Activated T-cell treated with anti-CD3 and anti-CD28 coated beads for 1 hour (primary cell): ENCODE measurements at places on chromosomes 16 and 17.

DNA sequence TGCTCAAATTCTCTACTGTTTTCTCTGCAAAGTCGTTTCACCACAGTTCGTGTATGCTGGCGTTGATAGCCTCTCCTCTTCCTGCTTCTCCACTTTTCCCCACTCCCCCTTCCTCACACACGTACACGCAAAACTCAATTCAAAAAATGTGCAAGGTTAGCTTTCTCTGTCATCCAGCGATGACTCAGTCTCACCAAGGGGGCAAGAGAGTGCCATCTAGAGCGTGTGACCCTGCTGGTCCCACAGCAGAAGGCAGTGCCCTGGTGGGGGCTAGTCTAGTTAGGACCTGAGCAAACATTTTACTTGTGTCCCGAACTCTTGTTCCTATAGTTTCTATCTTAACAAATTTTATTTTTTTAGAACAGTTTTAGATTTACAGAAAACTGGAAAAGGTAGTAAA, 121.2 kb upstream of the CHMP6 start:
- no peak for DNase-seq

DNA sequence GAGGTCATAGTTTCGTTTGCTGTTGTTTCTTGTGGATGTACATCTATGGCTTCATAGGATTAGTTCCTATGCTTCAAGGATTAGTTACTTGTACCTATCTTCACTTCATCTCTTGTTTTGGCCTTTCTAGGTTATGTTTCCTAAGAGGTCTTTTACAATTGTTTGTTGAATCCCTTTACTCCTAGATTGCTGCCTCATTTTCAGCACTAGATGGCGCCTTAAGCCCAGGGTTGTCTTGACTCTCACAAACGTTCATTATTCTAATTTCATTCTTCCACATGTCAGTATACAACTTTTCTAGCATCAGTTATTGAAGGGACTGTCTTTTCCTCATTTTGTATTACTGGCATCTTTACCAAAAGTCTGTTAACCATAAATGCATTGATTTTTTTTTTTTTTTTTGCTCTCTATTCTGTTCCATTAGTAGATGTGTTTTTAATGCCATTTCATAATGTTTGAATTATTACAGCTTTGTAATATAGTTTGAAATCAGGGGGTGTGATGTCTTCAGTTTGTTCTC, 45.0 kb upstream of the NACA2 start:
- peak; percentile 30 for DNase-seq

DNA sequence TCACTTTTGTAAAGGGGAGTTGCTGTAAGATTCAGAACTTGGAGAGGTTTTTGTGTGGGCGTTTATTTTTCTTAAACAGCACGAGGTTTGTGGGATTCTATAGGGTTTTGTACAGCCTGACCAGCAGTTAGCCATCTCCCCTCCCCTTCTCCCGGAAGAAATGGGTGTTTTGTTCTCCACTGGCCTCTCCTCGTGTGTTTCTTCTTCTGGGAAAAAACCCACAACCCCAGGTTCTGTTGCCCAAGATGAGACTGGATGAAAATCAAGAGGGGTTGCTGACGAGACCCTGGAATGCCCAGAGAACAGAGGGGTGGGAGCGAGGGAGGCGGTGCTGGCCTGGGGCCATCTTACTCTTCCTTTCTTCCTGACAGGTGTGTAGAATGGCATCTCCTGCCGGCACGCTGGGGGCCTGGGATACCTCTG, 186.1 kb downstream of the MSI2 start:
- no peak for DNase-seq

- no peak for DNase-seq
Measured at GRCh38 chr16:89786474-89787364, 29.7 kb downstream of the FANCA start.

DNA sequence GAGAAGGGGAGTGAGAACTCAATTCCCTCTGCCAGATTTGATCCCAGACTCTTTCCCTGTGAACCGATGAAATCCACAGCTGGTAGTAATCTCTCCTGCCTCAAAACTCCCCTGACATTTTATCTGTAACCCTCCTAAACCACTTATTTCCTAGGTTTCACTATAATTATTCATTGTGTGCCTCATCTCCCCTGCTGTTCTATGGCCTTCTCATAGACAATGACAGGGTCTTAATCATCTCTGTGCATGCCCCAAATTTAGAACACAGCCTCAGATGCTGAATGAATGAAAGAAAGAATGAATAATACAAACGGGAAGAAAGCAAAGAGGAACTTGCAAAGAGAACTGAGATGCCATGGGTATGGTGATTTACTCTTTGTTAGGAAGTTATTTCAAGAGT, 451.1 kb downstream of the HS3ST3B1 start:
- DNase-seq, result no peak

- DNase-seq, result no peak
Measured at GRCh38 chr17:71260366-71260940, 860.4 kb upstream of the SOX9 start.

DNA sequence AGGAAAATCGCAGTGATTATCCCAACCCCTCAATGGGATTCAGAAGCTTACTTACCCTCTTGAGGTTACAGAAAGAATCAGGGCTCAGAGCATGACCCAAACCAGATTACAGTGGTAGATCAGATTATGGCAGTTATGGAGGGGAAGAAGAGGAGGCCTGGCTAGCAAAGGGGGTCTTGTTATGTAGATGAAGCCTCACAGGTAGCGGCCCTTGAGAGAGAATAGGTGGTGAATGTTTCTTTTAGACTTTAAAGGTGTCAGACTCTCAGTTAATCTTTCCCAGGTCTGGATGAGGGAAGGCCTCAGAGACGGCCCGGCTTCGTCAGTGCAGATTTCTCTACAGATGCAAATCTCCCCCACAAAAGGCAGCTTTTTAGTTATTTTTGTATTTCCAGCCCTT, 15.6 kb downstream of the RNF112 start:
- DNase-seq, result no peak

GRCh38 chr17:5986644-5987043, 83.5 kb upstream of the WSCD1 start:
- no peak for DNase-seq

DNA sequence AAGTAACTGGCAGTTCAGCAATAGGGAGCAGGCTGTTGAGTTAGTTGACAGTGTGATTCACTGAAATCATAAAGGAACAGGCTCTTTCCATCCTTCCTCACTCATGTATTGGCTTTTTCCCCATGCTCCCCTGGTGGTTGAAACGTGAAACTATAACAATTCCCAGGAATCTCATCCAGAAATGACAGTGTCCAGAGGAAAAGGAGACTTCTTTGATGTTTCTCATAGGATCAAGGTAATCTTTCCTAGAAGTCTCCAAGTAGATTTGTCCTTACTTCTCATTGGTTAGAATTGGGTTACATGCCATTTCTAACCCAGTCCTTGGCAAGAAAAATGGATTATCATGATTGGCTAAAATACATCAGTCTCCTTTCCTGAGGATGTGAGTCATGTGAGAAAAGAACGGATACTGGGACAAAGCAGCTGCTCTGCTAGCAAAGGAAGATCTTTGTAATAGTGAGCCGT, 14.4 kb downstream of the TTC19 start:
- DNase-seq, result no peak

- DNase-seq, result peak; percentile 71
Measured at GRCh38 chr17:18182978-18183333, 672 bp upstream of the ALKBH5 start.

GRCh38 chr16:87032554-87032953, 284.6 kb downstream of the C16orf95 start:
- no peak for DNase-seq

DNA sequence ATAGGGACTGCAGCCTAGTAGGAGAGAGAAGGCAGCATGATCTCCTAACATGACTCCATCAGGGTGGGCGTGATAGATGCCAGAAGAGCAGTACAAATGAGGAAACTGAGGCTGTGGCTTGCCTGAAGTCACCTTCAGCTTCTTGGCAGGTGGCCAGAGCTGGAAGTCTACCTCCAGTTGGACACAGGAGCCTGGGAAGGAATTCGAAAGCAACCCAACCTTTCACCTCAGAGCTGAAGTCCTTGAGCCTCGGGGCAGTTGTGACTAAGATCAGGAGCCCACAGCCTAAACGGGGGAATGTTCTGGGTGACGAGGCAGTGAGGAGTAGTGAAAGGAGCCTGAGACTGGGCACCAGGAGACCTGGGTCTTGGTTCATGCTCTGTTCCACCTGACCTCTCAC, 9.4 kb upstream of the SLC52A1 start:
- no peak for DNase-seq

DNA sequence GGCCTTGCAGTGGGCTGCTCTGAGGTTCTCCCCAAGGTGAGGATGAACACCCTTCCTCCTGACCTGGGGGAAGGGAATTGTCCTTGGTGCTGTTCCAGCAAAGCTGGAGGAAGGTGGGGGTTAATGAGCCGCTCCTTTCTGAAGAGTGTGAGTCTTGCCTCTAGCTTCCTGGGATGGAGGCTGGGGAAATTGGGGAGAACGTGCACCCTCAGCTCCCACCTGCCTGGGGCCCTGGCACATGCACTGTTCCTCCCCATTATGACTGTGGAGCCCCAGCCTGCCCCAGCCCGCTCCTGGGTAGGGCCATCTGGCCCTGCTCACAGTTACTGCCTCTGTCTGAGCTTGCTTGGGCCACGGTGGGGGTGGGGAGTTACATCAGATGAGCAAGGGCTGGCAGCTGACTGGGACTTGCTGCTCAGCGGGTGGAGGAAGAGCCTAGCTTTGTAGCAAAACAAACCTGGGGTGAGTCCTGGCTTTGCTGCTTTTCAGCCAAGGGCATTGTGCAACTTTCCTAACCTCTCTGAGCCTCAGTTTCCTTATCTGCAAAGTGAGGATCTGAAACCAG, 11.1 kb downstream of the TNS4 start:
- peak; percentile 10 for DNase-seq

GRCh38 chr17:31696184-31696602, 162.9 kb downstream of the COPRS start:
- no peak for DNase-seq

DNA sequence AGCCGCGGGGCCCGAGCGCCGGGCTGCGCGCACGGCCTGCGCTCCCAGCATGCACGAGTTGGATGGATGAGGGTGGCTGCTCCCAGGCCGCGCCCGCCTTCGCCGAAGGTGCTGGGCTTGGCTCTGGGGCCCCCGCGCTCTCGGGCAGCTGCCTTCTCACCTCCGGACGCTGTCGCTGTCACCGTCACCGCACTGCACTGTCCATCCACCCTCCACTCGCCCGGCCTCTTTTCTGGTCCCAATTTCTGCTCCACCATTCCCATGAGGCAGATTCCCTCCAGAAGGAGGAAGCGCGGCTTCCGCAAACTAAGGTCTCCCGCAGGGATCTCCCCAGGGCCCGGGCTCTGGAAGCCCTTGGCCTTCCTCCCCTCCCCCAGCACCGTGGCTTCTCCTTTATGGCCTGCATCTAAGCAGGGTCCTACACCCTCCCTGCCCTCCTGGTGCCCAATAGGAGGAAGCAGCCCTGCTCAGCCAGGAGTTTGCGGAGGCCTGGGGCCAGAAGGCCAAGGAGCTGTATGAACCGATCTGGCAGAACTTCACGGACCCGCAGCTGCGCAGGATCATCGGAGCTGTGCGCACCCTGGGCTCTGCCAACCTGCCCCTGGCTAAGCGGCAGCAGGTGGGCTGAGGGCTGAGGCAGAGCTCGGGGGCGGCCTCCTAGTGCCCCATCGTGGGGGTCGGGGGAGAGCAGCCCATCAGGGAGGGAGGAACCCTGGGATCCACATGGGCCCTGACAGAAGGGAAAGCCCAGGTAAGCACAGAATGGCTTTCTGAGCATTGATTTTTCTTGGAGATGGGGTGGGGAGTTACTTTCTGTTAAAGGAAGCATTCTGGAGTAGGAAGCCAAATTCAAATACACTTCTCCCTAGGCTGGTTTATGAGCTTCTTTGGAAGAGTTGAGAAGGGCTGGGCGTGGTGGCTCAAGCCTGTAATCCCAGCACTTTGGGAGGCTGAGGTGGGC, 899 bp downstream of the ACE start:
- no peak for DNase-seq

DNA sequence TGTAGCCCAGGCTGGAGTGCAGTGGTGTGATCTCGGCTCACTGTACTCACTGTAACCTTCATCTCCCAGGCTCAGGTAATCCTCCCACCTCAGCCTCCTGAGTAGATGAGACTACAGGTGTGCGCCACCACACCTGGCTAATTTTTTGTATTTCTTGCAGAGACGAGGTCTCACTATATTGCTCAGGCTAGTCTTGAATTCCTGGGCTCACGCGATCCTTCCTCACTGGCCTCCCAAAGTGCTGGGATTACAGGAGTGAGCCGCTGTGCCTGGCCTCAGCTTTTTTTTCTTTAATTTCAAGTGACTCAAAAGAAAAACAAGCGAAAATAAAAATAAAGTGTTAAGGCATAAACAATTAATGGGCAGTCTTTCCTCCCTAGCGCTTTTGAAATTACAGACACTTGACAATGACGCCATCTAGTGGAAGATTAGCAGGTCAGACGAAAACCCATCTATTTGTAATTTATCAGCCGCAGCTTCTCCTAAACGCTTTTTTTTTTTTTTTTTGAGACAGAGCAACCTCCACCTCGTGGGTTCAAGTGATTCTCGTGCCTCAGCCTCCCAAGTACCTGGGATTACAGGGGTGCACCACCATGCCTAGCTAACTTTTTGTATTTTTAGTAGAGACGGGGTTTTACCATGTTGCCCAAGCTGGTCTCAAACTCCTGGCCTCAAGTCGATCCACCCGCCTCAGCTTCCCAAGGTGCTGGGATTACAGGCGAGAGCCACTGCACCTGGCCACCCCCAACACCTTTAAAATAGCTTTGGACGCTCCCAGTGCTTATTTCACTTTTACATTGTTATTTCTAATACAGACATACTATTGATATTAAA, 28.1 kb upstream of the PECAM1 start:
- DNase-seq, result no peak

GRCh38 chr17:65243838-65244625, 106.9 kb downstream of the RGS9 start:
- DNase-seq, result no peak

DNA sequence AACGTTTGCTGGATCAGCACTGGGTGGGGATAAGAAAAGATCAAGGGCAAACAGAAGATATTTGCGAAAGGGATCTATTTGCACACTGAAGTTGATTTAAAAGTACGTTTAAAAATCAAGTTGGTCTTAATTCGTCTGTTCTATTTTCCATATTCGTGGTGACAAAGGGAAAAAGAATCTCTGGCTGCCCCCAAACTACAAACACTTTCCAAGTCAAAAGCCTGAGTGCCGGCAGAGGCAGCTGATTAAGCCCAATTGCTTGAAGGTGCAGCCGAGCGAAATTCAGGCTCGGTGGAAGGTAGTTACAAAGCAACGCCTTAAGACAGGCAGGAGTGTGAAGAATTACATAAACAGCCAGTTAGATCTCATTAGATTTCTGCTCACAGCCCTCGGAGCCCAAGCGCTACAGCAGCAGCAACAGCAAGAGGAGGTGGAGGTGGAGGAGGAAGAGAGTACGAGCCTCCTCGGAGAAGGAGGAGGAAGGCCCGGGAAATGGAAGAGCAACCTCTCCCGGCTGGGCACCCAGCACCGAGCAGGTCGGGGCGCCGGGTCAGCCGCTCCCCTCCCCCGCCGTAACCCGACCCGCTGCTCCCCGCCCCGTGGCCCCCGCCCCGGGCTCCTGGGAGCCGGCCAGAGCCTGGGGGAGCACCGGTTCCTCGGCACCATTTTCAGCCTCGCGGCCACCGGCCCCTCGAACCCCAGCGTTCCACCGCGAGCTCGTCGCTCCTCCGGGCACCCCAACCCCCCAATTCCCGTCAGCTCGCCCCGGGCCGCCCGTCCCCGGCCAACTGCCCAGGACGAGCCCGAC, 890 bp downstream of the TOB1 start:
- peak; percentile 37 for DNase-seq
